ENCODE measurements at places on chromosomes 4 and X.

DNA sequence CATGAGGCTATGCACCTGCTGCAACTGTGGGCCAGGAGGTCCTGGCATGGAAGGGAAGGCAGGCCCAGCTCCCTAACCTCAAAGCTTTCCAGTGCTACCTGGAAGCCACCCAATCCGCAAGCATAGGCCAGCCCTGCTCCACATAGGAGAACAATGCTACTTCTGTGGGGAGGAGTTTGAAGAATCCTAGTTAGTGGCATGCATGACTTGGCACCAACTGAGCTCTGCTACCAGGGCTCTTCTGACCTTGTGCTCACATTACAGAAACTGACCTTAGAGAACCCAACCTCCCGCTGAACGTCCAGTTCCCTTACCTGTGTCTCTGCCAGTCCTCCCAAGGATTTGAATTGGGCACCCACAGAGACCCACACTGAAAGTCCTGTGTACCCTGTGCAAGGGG, 58.8 kb downstream of the USP46 start:
- no peak overlapping the region for H3K27ac ChIP-seq
- H3K4me3 ChIP-seq: no peak overlapping the region
- no peak for DNase-seq
- peaks cover 12% of the 10 kb centered on the region for H3K36me3 ChIP-seq

GRCh38 chr4:33802578-33802977, 2441.7 kb downstream of the ARAP2 start:
- no peaks in the 10 kb centered on the region for H3K4me1 ChIP-seq
- DNase-seq: no peak

DNA sequence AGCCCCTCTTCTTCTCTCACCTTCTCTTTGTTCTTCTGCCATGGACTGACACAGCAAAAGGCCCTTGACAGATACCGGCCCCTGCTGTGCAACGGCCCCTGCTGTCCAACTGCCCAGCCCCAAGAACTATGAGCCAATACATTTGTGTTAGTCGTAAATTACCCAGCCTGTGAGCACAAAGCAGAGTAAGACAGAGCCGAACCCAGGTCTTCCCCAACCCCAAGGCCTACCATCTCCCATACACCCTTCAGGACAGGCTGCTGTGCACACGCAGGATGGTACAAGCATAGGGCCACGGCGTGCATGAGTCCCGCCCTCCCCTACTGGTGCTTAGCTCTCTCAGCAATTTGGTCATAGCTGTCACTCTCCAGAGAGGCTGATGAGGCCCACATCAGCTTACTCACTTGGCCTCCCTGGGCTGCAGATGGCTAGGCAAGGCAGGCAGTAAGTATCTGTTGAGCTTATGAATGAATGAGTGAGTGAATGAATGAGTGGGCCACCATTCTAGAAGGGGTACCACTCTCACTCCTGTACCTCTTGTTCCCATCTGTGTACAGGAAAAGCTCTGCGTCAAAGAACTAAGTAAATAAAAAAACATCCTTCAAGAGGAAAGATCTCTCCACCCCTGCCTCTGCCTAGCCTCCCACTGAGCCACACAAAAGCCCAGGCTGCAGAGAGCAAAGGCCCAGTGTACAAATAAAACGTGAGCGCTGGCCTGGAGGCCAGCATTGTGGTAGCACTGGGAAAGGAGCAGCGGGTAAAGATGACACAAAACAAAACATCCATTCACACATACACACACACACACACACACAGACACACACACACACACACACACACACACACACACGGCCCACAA, 13.9 kb downstream of the WDR1 start:
- H3K4me3 ChIP-seq: no peak overlapping the region
- no peak for DNase-seq
- peaks cover 16% of the 10 kb centered on the region for H3K36me3 ChIP-seq
- peak overlapping the region; percentile 8 for H3K27ac ChIP-seq

- no peaks in the 10 kb centered on the region for H3K27me3 ChIP-seq
- H3K4me3 ChIP-seq: no peak overlapping the region
- no peaks in the 10 kb centered on the region for H3K36me3 ChIP-seq
- H3K27ac ChIP-seq: no peak overlapping the region
- DNase-seq: no peak
Observed at GRCh38 chrX:42219231-42219630, 295.9 kb upstream of the CASK start.

DNA sequence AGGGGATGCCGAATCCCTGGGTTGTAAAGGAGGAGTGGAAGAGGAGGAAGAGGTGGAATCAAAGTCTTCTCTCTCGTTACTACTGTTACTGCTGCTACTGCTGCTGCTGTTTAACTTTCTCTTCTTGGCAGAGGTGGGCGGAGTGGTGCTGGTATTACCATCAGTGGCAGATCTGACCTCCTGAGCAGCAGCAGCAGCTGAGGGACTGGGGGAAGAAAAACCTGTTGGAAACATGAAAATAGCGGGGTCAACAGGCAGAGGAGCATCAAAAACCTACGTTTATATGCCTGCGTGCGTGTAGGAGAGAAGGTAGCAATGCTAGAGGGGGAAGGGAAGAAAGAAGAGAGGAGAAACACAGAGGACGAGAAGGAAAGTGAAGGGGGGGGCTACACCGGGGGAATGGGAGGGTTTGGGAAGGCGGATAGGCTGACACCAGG, 339 bp downstream of the CUL4B start:
- peak; percentile 23 for DNase-seq
- no peaks in the 10 kb centered on the region for H3K27me3 ChIP-seq
- no peaks in the 10 kb centered on the region for H3K36me3 ChIP-seq

DNA sequence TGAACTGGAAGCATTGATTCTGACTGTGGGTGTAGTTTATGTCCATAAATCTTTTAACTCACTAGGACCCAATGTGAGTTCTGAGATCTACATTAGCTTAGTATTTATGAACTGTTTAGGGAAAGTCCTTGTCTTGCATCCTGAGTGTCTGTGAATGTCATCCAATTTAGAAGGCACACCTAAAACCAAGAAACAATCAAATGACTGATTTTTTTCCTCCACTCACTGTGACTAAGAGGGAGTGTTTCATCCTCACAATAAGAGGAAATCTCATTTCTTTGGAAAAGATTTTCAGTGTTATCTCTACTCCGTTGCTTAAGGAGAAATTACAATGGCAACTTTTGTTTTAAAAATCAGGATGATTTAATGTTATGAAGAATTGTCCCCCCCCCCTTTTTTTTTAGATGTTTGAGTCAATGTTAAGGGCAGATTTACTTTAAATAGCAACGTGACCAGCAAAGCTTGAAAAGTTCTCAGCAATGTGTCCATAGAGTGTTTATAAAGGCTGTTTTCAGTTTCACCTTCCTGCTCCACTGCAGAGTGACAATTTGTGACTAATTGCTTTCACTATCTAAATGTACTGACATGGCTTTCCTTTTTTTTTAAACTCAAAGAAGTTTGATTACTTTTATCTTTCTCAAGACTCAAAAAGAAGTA, 173.0 kb downstream of the SPCS3 start:
- DNase-seq: no peak
- no peaks in the 10 kb centered on the region for H3K36me3 ChIP-seq
- no peaks in the 10 kb centered on the region for H3K27me3 ChIP-seq
- H3K4me1 ChIP-seq: no peaks in the 10 kb centered on the region

- no peak for DNase-seq
- no peak overlapping the region for H3K27ac ChIP-seq
- no peaks in the 10 kb centered on the region for H3K27me3 ChIP-seq
- H3K36me3 ChIP-seq: no peaks in the 10 kb centered on the region
- H3K4me1 ChIP-seq: no peaks in the 10 kb centered on the region
- H3K4me3 ChIP-seq: no peak overlapping the region
Observed at GRCh38 chr4:172666711-172667368, 501.8 kb upstream of the GALNT7 start.

DNA sequence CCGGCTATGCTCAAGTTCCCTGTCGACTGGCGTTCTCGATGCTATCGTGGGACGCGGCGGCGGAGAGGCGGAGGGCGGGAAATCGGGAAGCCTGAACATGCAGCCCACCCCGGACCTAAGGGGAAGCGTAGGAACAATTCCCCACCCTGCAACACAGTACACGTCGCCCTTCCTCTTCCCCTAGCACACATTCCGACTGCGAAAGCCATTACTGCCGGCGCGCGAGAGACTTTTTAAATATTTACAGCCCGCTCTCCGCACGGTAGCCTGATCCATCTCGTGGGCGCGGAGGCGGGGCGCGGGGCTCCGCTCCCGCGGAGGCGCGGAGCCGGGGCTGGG, 48.1 kb upstream of the BCOR start:
- H3K4me3 ChIP-seq: peak overlapping the region; percentile 48
- H3K27me3 ChIP-seq: no peaks in the 10 kb centered on the region
- H3K4me1 ChIP-seq: no peaks in the 10 kb centered on the region
- no peaks in the 10 kb centered on the region for H3K36me3 ChIP-seq

DNA sequence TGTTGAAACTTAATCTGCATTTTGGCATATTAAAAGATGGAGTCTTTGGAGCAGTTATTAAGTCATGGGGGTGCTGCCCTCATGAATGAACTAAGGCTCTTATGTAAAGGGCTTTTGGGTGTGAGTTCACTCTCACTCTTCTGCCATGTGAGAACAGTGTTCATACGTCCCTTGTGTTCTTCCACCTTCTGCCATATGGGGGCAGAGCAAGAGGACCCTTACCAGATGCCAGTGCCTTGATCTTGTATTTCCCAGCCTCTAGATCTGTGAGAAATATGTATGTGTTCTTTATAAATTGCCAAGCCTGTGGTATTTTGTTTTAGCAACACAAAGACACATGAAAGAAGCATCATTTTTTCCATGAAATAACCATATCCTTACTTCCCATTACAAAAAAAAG, 213.9 kb downstream of the SPOCK3 start:
- H3K27ac ChIP-seq: no peak overlapping the region
- H3K27me3 ChIP-seq: no peaks in the 10 kb centered on the region
- H3K36me3 ChIP-seq: no peaks in the 10 kb centered on the region
- no peaks in the 10 kb centered on the region for H3K4me1 ChIP-seq
- DNase-seq: no peak

GRCh38 chr4:53064609-53065008, 202.5 kb downstream of the RASL11B start:
- H3K4me3 ChIP-seq: no peak overlapping the region
- DNase-seq: no peak
- H3K27ac ChIP-seq: no peak overlapping the region

DNA sequence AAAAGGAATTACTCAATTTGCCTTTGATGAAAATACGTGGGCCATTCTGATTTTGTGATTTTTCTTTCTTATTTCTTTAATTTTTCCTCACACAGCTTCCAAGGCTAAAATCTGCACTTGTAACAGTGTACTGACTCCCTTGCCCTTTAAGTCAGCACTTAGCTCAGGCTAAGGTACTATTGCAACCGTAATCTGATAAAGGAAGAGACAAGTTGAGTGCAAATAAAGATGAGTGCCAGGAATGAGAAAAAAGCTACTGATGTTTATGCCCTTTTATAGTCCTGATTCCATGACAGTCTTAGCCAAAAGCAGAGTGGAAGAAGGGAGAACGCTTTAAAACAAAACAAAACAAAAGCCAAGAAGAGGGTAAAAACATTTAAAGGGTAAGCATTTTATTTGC, 6.0 kb downstream of the DMD start:
- no peaks in the 10 kb centered on the region for H3K27me3 ChIP-seq
- no peak overlapping the region for H3K4me3 ChIP-seq
- H3K27ac ChIP-seq: no peak overlapping the region
- no peak for DNase-seq
- H3K36me3 ChIP-seq: no peaks in the 10 kb centered on the region

DNA sequence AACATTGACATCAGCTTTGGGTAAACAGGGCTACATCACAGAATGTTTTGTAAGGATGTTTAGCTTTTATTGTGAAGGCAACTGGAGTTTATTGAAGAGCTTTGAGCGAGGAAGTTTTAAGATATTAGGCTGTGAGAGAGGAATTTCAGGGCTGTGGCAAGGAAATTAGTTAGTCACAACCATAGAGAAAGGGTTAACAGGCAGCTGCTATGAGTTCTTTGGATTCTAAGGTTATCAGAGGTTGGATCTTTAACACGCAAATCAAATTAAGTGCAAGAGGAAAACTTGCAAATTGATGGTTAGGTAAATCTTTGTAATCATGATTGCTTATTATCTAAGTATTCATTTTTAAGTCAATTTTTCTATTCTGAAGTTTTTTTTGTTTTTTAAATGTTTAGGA, 156.0 kb downstream of the UGT8 start:
- no peaks in the 10 kb centered on the region for H3K36me3 ChIP-seq
- no peak overlapping the region for H3K4me3 ChIP-seq
- H3K27ac ChIP-seq: no peak overlapping the region
- no peaks in the 10 kb centered on the region for H3K27me3 ChIP-seq

- H3K27me3 ChIP-seq: no peaks in the 10 kb centered on the region
- no peaks in the 10 kb centered on the region for H3K4me1 ChIP-seq
- no peak overlapping the region for H3K4me3 ChIP-seq
- H3K36me3 ChIP-seq: no peaks in the 10 kb centered on the region
Observed at GRCh38 chr4:66750273-66750672, 795.0 kb downstream of the CENPC start.

All from T-cell (primary cell).